ENCODE measurements at places on chromosomes 6 and 20.

DNA sequence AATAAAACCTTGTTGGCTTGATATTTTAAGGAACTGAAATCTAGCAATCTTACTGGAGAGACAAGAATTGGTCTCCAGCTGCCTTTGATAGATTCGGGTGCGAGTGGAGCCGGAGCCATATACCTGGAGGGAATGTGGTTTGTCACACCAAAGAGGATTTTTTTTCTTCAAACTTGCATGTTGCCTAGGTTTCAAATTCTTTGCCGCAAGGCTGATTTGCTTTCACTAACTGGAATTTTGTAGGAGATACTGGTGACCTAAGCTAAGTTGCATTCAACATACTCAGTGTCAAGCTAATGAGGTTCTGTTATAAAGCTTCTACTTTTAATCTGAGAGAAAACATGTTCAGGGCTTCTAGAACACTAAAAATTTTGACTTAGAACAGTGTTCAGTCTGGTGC, 39.7 kb upstream of the ASIP start:
- no peak for DNase-seq

DNA sequence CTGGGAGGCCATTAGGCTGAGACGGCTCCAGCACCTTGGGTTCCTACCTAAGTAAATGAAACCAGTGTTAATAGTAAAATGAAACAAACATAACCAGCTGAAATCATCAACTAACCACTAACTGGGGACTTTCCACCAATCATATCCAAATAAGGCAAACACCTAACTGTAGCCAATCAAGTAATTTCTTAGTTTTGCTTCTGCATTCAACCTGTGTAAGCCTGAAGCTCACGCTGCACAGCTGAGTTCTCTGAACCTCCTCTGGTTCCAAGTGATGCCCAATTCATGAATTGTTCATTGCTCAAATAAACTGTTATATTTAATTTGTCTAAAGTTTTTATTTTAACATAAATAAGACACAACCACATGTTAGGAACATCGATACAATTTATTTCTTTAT, 22.5 kb downstream of the KLHL32 start:
- no peak for DNase-seq

GRCh38 chr20:53255102-53255710, 283.0 kb downstream of the TSHZ2 start:
- no peak for DNase-seq

- no peak for DNase-seq
Observed at GRCh38 chr6:155461556-155461955, 5.9 kb upstream of the NOX3 start.

DNA sequence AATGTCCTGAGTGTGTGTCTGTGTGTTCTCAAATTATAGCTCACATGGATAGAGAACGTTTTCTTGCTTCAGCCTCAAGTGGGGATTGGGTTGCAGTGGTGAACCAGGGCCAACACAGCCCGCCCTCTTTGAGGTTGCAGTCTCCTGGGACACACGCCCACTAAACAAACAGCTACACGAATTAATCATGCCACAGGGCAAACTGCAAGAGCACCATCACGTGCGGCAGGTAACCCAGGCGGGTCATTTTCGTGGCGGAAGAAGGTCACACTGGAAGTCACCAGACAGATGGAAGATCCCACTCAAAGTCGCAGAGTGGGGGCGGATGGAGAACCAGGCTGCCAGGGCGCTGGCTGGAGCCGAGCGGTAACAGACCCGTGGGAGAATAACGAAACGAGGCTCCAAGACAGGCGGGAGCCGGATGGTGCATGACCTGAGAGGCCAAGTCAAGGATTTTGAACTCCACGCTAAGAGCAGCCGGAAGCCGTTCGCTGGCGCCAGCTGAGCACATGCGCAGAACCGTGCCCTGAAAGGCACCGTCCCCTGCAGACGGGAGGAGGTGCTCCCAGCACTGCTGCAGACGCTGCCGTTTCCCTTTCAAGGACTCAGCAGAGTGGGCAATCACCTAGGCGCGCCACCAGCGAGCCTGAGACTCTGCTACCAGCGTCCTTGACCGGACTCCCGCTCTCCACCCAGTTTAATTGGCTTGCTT, 10.7 kb downstream of the DLL1 start:
- no peak for DNase-seq

Measured in esophagus squamous epithelium (tissue), 5 donors.